ENCODE measurements at places on chromosomes 12 and 14.

- no peak for DNase-seq
Observed at GRCh38 chr14:68610251-68610793, 182.5 kb downstream of the ZFP36L1 start.

GRCh38 chr12:123984903-123985302 lies 11.9 kb downstream of the ZNF664 start:
- no peak for DNase-seq

DNA sequence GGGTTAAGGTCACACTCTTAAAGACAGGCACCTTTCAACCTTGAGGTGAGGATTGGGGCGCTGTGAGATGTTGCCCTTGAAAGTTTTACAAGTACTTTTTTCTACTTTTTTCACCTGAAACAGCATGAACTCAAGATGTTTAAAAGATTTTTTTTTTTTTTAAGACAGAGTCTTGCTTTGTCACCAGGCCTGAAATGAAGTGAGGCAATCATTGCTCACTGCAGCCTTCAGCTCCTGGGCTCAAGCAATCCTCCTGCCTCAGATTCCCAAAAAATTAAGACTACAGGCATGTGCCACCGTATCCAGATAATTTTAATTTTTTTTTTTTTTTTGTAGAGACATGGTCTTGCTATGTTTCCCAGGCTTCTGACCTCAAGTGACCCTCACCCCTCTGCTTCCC lies 243.9 kb downstream of the DIO2 start:
- no peak for DNase-seq

DNA sequence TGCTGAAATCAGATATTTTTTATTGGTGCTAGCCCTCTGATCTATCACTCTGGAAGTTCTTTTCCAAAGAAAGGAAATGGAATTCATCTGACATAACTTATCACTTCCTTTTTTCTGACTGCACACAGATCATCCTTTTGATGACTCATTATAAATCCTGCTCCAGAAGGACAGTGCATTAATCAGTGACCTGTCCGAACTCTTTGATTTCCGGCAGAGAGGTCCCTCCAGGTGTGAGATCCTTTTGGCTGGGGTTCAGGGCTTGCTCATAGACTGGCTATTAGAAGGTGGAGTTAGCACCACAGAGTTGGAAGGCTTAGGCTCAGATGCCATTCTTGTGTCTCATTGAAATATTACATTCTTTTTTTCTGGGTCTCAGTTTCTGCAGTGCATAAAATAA lies 328.2 kb downstream of the ZFP36L1 start:
- DNase-seq: peak; percentile 91

GRCh38 chr12:67534681-67535080 lies 113.9 kb upstream of the DYRK2 start:
- peak; percentile 86 for DNase-seq

- peak; percentile 50 for DNase-seq
Observed at GRCh38 chr14:63039866-63040265, 5.4 kb downstream of the KCNH5 start.

- peak; percentile 61 for DNase-seq
Observed at GRCh38 chr12:88501972-88502938, 78.0 kb downstream of the KITLG start.

GRCh38 chr14:96585672-96586013 lies 83.5 kb downstream of the PAPOLA start:
- DNase-seq: no peak

DNA sequence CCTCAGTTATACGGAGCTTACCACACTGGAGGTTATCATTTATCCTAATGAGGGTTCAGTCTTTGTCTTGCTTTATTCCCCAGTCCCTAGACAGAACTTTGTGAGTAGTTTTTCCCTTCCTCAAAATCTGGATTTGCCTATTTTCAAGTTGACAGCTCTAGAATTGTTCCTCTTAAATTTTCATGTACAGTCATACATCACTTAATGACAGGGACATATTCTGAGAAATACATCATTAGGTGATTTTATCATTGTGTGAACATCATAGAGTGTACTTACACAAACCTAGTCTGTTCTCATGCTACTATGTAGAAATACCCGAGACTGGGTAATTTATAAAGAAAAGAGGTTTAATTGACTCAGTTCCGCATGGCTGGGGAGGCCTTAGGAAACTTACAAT lies 3.1 kb downstream of the PRKAB1 start:
- no peak for DNase-seq

- DNase-seq: peak; percentile 37
Observed at GRCh38 chr12:32541754-32542374, 137.2 kb upstream of the DNM1L start.

GRCh38 chr14:101408077-101408831 lies 153.0 kb upstream of the DIO3 start:
- peak; percentile 70 for DNase-seq
